ENCODE measurements at places on chromosomes 5 and 9. TPM values are rescaled to one million over a fixed set of nuclear protein-coding genes. Genes with fewer than 3 reads are reported as not detected.

- H3K4me3 ChIP-seq = no peak overlapping the region
- H3K27ac ChIP-seq = no peak overlapping the region
- no peaks in the 10 kb centered on the region for H3K4me1 ChIP-seq
- no peaks in the 10 kb centered on the region for H3K27me3 ChIP-seq
Observed at GRCh38 chr9:120161776-120162175, 418.2 kb downstream of the CDK5RAP2 start.

DNA sequence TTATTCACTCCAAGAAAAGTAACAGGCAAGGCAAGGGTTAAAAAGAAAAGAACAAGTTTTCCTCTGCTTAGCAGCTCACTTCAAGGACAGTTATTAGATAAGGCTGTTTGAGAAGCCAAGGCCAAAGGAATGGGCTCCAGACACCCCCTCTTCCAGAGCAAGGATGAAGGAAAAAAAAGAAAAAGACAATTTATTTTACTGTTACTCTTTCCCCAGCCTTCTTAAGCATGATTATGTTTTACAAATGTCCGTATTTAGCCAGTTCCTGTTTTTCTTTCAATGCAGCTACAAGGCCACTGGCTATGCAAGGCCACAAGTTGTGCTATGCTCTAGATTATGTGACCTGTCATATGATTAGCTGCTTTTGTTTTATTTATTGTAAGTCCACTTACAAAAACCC is 106.5 kb upstream of the SIMC1 start:
- no peaks in the 10 kb centered on the region for H3K27me3 ChIP-seq
- no peaks in the 10 kb centered on the region for H3K36me3 ChIP-seq
- no peak overlapping the region for H3K4me3 ChIP-seq
- no peaks in the 10 kb centered on the region for H3K4me1 ChIP-seq
- DNase-seq = no peak
- H3K27ac ChIP-seq = no peak overlapping the region

Gene STPG3
- not detected for total RNA-seq

GRCh38 chr5:180831139-180832093 is 28.8 kb upstream of the MGAT1 start:
- peak overlapping the region; percentile 72 for H3K27ac ChIP-seq
- peak overlapping the region; percentile 81 for H3K4me3 ChIP-seq
- no peaks in the 10 kb centered on the region for H3K4me1 ChIP-seq

- no peak for DNase-seq
- no peaks in the 10 kb centered on the region for H3K27me3 ChIP-seq
- H3K27ac ChIP-seq = no peak overlapping the region
- H3K36me3 ChIP-seq = peaks cover 82% of the 10 kb centered on the region
- H3K4me3 ChIP-seq = peak overlapping the region; percentile 43
- peaks cover 12% of the 10 kb centered on the region for H3K4me1 ChIP-seq
Observed at GRCh38 chr5:142317173-142317572, 7.6 kb downstream of the SPRY4 start.

Gene CAMK2A
- total RNA-seq = 0.63 TPM

DNA sequence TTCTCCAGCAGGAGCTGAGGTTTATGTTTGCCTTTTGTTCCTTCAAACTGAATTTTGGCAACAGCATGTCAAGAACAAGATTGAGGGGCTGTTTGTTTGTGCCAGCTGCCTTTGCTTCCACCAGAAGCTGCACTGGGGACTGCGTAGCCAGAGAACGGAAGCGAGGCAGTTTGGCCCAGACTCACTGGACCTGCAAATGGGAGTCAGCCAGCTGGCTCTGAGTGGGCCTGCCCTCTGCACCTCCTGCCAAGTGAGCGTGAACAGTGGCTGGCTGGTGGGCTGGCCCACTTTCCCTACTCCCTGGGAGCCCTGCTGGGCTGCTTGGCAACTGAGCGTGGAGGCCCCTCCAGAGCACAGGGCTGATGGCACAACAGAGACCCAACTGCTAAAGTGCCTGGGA is 111.6 kb downstream of the GALNT10 start:
- no peak overlapping the region for H3K4me3 ChIP-seq
- H3K27me3 ChIP-seq = no peaks in the 10 kb centered on the region
- H3K36me3 ChIP-seq = peaks cover 83% of the 10 kb centered on the region
- DNase-seq = peak; percentile 59
- H3K4me1 ChIP-seq = peaks cover 3% of the 10 kb centered on the region

DNA sequence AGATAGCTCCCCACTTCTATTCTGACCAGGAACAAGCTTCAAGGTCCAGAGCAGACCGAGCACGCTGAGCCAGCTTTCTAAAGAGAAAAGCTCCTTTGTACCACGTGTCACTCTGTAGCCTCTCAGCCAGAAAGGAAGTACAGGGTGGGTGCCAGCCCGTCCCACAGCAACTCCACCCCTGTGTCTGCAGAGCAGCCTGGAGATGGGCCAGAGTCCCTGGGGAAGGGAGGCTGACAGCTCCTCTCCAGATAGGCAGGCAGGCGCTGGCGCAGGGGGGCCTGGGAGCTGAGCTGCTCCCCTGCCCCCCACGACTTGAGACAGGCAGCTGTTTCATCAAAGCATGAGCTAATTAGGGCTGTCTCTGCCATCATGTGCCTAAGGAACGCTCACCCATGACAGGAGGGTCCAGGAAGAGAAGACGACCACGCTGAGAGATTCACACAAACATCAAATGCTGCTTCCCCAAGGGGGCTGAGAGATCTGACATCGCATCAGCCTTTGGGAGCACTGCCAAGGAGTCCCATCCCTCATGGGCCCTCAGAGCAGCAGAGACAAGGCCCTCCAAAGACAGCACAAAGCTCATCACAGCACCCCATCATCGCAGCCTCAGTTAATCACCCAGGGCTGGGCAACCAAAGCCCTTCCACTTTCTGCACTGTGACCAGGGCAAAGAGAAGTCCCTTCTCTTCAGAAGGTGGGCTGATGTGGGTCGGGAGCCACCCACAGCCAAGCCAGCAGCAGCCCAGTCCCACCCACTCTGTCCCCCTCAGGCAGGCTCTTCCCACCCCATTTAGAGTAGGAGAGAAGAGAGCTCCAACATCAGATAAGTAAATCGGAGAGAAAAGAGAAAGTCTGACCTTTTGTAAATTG is 78.5 kb upstream of the LRRTM2 start:
- no peaks in the 10 kb centered on the region for H3K36me3 ChIP-seq
- no peaks in the 10 kb centered on the region for H3K27me3 ChIP-seq
- H3K4me1 ChIP-seq = peaks cover 21% of the 10 kb centered on the region
- no peak for DNase-seq
- peak overlapping the region; percentile 44 for H3K27ac ChIP-seq

- no peaks in the 10 kb centered on the region for H3K27me3 ChIP-seq
- peaks cover 3% of the 10 kb centered on the region for H3K4me1 ChIP-seq
- DNase-seq = no peak
- H3K36me3 ChIP-seq = no peaks in the 10 kb centered on the region
Observed at GRCh38 chr9:99533421-99533820, 288.3 kb upstream of the NR4A3 start.

Gene GPRIN1
- total RNA-seq = 4.9 TPM

Gene INPP5E
- 32.7 TPM for total RNA-seq

- DNase-seq = peak; percentile 71
- no peaks in the 10 kb centered on the region for H3K4me1 ChIP-seq
- no peak overlapping the region for H3K27ac ChIP-seq
- no peaks in the 10 kb centered on the region for H3K36me3 ChIP-seq
Observed at GRCh38 chr5:157864067-157864466, 5.1 kb upstream of the CLINT1 start.

GRCh38 chr9:34176089-34176488 is 2.8 kb upstream of the UBAP1 start:
- no peaks in the 10 kb centered on the region for H3K4me1 ChIP-seq
- no peak overlapping the region for H3K4me3 ChIP-seq
- peak; percentile 55 for DNase-seq
- H3K27ac ChIP-seq = no peak overlapping the region

Gene GPR151
- total RNA-seq = 5.1 TPM

Gene TMEM174
- total RNA-seq = not detected

DNA sequence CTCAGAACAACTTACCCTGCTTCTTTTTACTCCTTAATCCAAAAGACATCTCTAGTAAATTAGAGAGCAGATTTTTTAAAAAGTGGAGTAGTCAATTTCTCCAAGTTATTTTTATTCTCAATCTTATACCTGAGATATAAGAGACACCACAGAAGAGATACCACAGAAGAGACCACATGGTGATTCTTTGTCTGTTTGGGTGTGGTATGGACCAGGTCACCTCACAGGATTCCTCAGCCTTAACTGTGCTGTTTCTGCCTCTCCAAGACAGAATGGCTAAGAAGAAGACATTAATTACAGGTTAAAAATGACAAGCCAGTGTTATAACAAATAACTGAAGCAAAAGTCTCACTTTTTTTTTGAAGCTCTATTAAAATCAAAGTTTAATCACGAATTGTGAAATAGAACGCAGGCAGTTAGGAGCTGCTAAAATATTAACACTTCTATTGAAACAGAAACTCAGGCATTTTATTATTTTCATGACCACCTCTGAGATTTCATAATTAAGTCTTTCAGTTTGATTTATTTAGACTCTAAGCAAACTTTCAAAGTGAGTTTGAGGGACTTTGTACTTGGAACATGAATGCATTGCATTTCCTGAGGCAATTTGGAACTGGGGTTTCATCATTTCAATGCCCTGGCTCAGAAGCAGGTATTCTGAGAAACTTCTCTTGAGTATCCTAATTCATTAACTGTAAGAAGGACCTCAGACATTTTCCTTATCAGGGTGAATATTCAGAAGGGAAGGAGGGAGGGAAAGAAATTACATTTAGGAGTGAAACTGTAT is 280.7 kb downstream of the KCTD16 start:
- no peak overlapping the region for H3K4me3 ChIP-seq
- peaks cover 4% of the 10 kb centered on the region for H3K4me1 ChIP-seq
- no peak for DNase-seq
- no peak overlapping the region for H3K27ac ChIP-seq

DNA sequence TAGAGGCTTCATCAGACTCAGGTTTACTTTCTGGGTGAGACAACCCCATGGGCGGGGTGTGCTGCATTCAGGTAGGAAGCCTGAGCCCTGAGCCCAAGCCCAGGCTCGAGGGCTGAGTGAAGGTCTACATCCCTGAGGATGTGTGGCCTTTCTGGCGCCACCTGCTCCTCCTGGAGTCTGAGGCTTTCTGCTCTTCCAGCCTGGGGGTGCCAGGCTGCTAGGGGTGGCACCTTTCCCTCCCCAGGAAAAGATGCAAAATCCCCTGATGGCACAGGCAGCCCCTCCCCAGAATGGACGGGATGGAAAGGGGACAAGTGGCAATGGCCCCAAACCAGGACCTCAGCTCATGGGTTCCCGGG is 44.4 kb upstream of the PRRC2B start:
- DNase-seq = peak; percentile 59
- H3K27me3 ChIP-seq = no peaks in the 10 kb centered on the region
- H3K27ac ChIP-seq = no peak overlapping the region
- no peaks in the 10 kb centered on the region for H3K4me1 ChIP-seq
- H3K4me3 ChIP-seq = no peak overlapping the region

DNA sequence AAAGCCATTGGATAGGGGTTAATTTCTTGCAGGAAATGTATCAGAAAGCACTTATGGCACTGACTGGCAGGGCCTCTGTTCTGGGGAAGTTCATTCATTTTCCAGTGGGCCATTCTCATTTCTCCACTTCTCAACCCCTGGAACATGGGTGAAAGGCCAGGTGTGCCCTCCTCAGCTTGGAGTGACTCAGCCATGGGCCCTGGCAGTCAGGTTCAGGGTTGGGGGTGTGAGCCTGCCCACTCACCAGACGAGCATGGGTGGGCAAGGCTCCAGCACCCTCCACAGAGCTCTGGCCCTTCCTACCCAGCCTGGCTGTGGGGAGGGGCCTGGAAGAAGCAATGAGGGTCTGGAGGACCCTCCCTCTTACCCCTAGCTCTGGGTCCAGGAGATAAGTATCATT is 174.4 kb downstream of the HSPA4 start:
- DNase-seq = peak; percentile 26
- no peaks in the 10 kb centered on the region for H3K36me3 ChIP-seq
- H3K4me1 ChIP-seq = no peaks in the 10 kb centered on the region
- no peak overlapping the region for H3K27ac ChIP-seq

- H3K4me3 ChIP-seq = no peak overlapping the region
- DNase-seq = no peak
- H3K27me3 ChIP-seq = no peaks in the 10 kb centered on the region
- H3K4me1 ChIP-seq = no peaks in the 10 kb centered on the region
- no peak overlapping the region for H3K27ac ChIP-seq
Observed at GRCh38 chr5:31415960-31416359, 115.9 kb downstream of the DROSHA start.
